HepG2 (cell line): ENCODE measurements at places on chromosomes 1 and 21.

DNA sequence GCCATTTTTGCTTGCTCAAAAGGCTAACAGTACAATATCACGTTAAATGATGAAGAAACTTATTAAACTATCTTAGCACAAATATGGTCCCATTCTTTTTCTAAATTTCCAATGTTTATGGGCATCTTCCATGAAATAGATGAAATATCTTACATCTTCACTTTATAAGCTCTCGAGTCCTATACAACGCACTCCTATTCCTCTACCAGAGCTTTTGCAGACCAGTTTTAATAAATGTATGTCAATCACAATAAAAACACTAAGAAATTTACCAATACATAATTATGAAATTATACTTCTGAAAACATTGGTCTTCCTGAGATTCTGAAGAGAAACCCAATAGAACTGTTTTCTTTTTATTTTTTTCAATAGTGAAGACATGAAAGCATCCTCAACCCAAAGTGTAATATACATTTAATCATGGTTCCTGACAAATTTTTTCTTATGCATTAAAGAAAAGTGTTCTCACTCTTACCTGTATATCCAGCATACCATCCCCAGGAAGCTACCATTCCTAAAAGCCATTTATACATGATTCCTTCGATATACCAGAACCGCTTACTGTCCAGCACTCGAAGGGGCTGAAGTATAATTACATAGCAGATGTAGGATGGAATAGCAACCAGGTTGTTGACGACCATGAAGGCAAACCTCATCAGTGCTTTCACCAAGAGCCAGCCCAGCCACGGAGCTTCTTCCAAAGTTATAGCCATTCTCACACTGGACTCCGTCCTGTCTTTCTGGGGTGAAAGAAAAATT, 1.8 kb downstream of the LPGAT1 start:
- DNase-seq, result peak; percentile 5

DNA sequence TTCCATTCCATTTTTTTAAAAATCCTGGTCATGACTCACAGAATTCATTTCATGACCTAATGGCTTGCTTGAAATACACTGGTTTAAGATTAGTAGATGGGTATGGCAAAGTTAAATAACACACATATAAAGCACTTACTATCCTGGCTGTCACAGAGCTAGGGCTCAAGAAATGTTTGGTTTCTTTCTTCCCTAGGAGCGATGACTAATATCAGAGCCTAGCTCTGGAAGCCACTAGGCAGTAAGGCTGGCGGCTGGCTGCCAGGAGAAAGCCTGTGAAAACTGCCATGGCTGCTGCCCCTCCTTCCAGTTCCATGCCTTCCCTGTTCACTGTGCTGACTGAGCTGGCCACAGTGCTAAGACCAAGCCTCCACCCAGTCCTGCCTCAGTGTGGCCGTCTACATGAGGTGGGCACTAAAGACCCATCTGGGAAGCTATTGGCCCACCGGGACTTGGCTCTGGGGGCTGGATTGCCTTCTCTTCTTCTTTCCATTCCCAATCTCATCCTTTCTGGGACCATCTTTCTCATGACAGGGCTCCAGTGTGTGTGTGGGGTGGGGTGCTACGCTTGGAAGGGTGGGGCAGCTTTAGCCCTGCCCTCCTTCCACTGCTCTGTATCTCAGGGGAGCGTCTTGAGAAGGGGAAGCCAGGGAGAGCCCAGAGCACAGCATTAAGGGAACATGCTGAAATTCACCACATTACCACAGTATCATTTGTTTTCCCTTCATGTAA, 10.8 kb upstream of the ASCL5 start:
- no peak for DNase-seq

- no peak for DNase-seq
Observed at GRCh38 chr1:15522551-15522950, 1.5 kb downstream of the CASP9 start.

GRCh38 chr1:67571901-67572593, 113.0 kb upstream of the GADD45A start:
- no peak for DNase-seq

DNA sequence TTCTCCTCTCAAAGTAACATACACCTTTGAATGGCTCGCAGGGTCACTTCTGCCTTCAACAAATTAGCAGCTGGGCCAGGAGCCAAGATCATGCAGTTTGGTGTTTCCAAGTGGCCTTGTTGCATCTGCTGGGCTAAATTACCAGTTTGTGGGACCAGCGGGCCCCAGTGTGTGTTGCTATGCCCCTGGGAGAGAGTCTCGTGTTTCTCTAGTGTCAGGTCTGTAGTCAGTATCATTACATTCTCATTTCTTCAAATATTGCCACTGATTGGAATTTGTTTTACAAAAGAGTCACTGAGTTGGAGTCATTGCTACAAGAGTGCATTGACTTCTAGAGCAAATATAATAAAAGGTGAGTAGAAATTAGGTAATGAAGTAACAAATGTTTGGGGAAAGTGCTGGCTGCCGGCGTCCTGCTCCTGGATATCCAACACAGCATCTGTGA, 35.5 kb downstream of the RHOU start:
- DNase-seq, result no peak

DNA sequence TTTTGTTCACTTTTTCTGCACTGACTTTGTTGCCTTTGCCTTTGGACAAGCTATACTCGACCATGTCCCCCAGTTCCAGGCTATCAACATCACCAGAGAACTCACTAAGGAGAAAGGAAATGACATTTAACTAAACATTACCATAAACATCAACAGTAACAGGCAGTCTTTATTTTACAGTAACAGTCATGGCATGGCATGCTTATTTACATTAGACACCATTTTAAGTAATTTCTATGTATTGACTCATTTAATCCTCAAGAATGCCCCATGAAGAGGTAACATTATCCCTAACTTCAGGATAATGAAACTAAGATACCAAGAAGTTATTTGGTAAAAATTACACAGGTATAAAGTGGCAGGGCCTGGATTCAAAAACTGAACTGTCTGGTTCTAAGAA, 8.7 kb upstream of the NRAS start:
- no peak for DNase-seq

DNA sequence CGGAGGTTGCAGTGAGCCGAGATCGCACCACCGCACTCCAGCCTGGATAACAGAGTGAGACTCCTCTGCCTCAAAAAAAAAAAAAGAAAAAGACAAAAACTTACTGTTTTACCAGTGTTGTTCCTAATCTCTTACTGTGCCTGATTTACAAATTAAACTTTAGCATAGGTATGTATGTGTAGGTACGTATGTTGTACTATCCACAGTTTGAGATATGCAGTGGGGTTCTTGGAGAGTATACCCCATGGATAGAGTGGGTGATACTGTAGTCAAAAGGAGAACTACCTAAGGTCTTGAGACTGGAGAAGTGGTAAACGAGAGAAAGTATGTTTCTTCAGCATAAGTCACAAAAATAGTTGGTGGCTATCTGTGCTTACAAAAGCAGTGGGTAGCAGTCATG, 38.6 kb downstream of the RNF11 start:
- no peak for DNase-seq

GRCh38 chr1:119462964-119463363, 44.0 kb upstream of the HSD3B1 start:
- DNase-seq, result no peak

GRCh38 chr1:31658721-31659120, 14.0 kb upstream of the PEF1 start:
- DNase-seq, result no peak

DNA sequence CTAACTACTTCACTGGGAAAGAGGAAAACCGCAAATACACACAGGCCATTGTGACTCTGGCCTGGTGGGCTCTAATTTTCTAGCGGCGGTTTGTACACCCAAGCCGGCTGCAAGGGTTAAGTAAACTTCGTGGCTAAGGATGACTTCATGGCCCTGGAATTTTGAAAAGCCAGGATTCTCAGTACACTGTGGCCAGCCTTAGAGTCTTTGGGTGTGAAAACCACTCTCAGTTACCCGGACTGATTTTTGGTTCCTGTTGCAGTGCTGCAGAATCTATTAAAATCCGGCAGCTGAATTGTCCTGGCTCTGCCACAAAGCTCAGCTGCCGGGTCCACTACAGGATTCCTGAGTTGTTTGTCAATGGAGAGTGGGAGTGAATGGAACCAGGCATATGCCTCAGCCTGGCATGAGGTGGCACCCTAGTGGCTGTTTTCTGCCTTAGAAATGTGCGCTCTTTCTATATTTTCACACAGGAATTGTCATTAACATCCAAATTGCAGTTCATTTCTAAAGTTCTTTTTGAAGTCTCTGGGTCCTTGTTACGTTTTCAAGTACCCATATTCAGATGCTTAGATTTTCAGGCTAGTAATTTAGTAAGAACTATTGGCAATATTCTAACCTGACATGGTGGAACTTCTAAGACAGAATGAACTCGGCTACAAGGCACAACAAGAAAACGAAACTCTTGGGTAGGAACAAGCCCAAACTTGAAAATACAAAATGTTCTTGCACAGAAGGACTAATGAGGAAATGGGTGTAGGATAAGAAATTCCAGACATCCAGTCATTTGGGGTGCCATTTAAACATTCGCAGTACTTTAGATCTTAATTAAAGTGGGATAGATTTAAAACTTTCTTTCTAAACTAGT, 255.9 kb downstream of the NFIA start:
- peak; percentile 91 for DNase-seq

- DNase-seq, result no peak
Observed at GRCh38 chr1:89552471-89553081, 27.9 kb downstream of the LRRC8B start.

DNA sequence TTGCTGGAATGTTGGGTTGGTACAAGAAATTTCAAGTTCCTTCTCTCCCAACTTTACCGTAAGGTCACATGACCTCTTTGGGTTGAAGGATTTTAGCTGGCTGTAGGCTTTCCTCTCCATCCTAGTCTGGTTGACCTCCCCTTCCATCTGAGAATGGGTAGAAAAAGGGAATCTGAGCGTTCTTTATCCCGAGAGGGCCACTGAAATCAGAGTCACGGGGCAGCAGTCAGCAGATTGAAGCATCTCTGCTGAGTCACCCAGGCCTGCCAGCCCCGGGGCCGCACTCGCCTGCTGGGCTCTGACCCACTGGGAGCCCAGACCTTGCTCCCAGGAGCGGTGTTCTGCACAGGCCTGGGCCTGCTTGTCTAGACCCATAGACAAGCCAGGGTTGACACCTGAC, 31.0 kb downstream of the TMCC2 start:
- DNase-seq, result no peak

DNA sequence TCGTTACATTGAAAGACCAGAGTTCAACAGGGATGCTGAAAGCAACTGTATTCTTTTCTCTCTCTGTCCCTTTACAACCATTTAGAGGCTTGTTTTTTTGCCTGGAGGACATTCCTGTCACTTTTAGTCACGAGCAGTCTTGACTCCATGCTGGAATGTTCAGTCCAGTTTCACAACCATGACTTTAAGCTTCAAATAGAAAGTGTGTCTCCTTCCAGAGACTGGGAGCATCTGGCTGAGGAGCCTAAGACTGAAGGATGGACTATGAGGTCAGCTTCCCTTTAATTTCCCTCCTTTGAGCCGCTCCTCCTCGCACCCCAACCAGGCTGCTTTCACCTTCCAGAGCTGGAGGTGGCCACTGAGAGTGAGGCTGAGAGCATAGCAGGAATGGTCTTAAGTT, 10.5 kb upstream of the RYR2 start:
- DNase-seq, result no peak

GRCh38 chr21:17146426-17146825, 366.4 kb upstream of the CXADR start:
- DNase-seq, result no peak

- DNase-seq, result no peak
Observed at GRCh38 chr1:212908971-212909370, 41.4 kb upstream of the VASH2 start.

DNA sequence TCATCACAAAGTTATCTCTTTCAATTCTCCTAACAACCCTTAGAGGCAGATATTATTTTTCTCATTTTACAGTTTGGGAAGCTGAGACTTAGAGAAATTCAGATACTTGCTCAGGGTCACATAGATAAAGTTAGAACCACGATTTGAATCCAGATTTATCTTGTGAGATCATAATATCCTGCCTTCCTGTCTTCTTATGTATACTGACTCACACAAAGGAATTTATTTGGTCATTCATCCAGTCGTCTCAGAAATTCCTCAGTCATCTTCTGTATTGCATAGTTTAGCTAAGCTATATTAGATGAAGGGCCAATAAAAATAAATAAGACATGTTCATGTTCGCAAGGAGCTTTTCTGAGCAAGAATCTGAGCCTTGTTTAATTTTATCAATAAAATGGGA, 35.8 kb upstream of the RUNX1 start:
- no peak for DNase-seq

GRCh38 chr1:89822109-89822962, 1.5 kb downstream of the LRRC8D start:
- no peak for DNase-seq

DNA sequence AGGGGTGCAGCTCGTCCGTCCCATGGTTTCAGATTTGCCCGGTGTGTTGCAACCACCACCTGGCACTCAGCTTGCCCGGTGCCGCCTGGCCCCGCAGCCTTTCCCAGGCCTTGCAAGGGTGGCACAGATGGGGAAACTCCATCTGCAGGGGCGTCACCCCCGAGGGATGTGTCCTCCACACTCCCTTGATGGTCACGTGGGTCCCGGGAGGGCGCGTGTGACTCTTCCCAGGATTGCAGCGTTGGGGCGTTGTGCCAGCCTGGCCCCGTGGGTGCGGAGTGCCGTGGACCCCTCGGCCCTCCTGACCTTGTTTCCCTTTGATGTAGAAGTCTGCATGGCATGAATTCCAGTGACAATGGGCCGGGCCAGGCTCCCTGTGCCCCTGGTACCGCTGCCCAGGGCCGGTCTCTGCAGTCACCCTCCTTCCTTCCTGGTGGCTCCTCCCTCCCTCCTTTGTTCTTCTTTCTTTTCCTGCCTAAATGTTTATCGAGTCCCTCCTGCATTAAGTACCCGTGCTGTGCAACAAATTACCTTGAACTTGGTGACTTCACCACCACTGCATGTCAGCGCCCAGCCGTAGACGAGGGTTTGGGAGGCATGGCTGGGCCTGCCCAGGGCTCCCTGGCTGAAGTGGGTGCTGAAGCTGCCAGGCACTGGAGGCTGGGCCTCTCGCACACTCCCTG, 22.9 kb downstream of the RRP1 start:
- DNase-seq, result peak; percentile 21

- DNase-seq, result no peak
Observed at GRCh38 chr1:31412732-31413404, at the start of gene SERINC2. SERINC2 (plus strand) TSS chr1:31413213; CDS start chr1:31413266, 53 bp downstream.

DNA sequence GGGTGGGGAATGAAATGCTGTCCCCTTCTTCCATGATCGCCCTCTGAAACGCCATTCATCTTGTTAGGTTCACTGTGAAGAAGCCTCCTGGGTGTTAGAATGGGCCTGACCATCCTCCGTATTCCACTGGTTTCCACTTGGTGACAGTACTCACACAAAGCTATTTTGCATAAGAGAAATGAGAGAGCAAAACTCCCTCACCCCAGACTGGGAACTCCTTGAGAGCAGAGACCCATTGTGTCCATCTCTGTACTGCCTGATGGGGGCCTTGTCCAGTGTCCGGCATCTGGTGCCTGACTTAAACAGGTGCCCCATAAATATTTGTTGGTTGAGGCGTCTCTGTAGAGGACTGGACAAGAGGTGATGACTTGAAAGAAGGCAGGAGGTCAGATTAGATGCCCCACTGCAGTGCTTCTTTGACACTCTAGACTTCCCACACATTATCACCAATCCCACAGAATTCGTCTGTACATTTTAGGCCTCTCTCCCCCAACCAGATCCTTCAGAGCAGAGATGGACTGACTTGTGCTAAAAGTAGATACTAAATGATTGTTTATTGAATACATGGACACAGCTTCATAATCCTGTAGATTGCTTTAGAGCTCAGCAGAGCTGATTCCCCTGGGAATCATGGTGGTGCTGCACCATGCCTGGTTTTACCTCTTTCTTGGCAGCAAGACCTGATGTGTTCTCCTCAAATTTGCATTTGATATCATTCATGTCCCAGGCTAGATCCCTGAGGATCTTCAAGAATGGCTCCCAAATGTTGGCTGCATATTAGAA, 22.4 kb upstream of the KCNA2 start:
- DNase-seq, result no peak

- DNase-seq, result no peak
Observed at GRCh38 chr1:22454476-22455056, 2.9 kb downstream of the ZBTB40 start.
